ENCODE measurements at places on chromosomes 1 and 21.

- no peak for DNase-seq
Measured at GRCh38 chr1:86701731-86702130, 2.6 kb upstream of the SH3GLB1 start.

DNA sequence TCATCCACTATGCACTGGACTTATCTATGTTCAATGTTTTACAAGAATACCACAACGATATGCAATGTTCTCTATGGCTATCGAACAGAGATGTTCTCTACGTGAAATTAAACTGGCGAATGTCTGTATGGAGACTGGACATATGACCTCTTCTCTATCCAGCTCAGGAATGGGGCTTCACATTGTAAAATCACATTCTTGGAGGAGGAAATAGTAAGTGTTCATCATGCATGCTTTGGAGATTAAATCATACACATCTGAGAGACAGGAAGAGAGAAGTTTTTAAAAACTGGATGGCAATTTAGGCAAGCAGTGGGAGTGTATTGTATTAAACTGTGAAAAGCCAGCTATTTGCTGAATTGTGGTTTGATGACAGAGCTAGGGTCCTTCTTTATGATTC, 47.9 kb upstream of the RGL1 start:
- no peak for DNase-seq

- DNase-seq = no peak
Measured at GRCh38 chr1:30883389-30884172, 25.0 kb downstream of the SDC3 start.

GRCh38 chr1:4696161-4696745, 41.8 kb downstream of the AJAP1 start:
- DNase-seq = no peak

- DNase-seq = no peak
Measured at GRCh38 chr1:100087396-100087795, 45.3 kb downstream of the SASS6 start.

DNA sequence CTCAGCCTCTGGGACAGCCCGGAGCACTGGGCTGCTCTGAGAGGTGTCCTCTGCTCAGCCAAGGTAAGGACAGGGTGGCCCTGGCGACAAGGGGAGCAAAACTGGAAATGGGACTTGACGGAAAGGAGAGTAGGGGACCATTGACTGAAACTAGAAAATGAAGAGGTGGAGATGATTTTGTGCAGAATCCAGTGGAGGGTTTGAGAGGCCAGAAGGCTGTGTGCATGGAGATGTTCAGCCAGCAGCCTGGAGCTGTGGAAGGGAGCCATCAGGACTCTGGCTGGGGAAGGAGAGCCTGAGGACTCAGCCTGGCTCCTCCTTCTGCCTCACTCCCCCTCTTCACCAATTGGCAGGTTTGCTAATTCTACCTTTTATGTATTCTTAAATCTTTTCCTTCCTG, 114.2 kb downstream of the EDEM3 start:
- no peak for DNase-seq

DNA sequence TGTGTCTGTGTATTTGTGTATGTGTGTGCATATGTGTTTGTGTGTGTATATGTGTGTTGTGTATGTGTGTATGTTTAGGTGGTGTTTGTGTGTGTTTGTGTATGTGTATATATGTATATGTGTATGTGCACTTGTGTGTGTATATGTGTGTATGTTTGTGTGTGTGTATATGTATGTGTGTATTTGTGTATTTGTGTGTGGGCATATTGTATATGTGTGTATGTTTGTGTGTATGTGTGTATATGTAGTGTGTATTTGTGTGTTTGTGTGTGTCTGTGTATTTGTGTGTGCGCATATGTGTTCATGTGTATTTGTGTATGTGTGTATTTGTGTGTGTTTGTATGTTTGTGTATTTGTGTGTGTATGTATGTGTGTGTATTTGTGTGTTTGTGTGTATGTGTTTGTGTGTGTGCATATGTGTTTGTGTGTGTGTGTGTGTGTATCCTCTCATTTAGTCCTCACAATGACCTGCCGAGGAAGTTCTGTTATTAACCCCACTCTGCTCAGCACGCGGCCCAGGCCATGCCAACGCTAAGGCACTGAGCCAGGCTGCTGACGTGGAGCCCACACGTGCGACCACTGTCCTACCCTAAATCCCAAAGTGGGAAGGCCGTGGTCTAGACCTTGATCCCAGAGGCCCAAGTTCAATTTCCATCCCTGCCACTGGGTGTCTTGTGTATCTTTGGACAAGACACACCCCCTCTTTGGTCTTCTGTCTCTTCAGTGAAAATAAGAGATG, 43.2 kb upstream of the TMEM51 start:
- no peak for DNase-seq

GRCh38 chr1:55124470-55124869, 85.1 kb downstream of the PCSK9 start:
- DNase-seq = no peak

GRCh38 chr21:45839274-45839673, 142.3 kb upstream of the COL6A1 start:
- DNase-seq = no peak

DNA sequence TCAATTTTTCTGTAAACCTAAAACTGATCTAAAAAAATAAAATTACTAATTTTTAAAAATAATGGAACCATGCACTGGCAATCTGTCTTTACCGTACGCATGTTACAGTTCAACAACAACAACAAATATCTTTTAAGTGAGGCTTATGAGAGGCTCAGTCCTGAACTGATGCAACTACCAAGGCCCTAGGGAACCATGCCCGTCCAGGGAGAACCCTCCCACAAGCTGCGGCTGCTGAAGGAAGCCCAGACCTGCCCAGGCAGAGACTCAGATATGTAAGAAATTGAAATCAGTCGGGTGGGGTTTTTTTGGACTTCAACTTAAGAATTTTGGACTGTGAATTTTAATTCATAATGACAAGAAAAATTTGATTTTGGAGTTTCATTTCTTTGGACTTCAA, 91.1 kb downstream of the NPHP4 start:
- no peak for DNase-seq

DNA sequence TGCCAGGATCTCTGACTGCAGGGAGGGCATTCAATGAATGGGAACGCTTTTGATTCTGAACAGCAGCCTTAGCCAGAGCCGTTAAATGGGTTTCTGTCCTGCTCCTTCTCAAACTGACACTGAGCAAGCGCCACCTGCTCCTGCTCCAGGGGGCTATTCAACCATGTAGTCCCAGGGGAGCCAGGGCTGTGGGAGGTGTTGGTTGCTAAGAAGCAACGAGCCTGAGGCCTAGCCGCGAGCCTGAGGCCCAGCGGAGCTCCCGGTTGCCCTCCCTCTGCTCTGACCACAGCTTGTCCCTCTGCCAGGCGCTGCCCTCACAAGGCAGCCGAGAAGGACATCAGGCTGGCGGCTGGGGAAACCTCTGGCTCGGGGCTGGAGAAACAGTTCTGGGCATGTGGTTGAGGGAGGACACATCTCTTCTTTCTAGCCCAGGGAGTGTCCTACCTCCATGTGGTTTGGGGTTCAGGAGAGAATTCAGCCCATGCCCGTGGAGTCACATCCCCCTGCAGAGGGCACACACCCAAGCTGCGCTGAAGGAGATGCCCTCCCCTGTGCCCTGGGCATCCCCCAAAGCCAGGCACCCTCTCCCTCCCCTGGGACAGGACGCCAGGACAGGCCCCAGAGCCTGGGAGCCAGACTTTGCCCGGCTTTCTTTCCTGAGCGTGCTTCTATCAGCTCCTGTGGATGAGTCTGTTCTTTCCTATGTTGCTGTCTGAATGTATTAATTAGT, 18.0 kb downstream of the PCP4 start:
- no peak for DNase-seq

DNA sequence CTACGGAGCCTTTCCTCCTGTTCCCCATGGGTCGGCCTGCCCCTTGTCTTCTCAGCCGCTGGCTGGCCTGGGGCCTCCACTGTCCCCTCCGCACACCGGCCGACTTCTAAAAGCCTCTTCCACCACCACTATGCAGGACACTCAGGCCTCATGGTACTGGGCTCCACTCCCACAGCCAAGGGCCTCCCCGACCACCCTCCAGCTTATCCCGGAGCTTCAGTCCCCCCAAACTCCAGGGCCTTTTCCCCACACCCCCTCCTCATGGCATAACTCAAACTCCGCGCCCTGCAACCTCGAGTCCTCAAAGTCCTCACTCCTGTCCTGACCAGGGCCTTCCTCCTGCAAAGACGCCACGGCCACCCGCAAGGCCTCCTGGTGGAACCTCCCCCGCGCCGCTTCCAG, 2.0 kb downstream of the LRRC41 start:
- peak; percentile 25 for DNase-seq

DNA sequence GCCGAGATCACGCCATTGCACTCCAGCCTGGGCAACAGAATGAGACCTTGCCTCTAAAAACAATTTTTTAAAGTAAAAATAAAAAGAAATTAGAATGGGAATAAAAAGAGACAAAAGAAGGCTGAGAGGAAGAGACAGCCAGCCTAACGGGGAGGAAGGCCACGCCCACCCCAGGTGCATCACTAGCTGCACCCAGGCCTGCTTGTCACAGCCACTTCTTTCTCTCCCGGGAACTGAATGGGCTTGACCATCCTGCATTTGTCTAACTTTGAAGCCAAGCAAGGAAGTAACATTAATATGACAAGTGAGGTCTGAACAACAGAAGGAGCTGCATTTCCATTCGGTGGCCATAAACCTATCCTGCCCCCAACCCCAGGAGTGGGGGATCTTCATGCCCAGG, 20.8 kb upstream of the EFNA1 start:
- DNase-seq = no peak

DNA sequence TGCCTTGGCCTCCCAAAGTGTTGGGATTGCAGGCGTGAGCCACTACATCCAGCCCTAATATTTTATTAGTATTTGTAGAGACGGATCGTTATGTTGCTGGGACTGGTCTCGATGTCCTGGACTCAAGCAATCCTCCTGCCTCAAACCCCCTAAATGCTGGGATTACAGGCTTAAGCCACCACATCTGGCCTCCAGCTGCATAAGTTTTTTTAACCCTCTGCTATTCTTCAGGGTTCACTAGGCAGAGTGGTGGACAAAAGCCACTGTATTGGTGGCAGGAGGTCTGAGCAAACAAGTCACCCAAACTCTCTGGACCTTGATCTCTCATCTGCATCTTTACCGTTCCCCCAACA, 10.1 kb upstream of the CLIC4 start:
- DNase-seq = no peak

DNA sequence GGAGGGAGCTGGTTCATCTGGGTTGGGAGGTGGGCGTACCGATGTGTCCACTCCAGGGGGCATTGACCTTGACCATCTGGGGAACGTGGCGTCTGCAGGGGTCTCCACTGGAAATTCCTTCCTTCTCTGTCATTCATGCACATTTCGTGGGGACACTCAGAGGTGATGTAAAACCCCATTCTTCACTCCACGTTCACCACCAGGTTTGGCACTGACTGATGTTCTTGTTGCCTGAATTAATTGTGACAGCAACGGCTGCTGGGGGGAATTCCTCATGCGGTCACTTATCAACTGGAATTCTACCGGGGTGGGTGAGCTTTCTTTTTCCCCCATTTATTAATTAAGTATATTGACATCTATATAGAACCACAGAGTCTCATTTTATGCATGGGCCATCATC, 18.1 kb upstream of the POFUT2 start:
- DNase-seq = no peak

- DNase-seq = no peak
Measured at GRCh38 chr1:180150982-180151381, 3.7 kb upstream of the QSOX1 start.

- no peak for DNase-seq
Measured at GRCh38 chr1:203167026-203167912, 8.4 kb downstream of the MYBPH start.

Data from hepatocyte (in vitro differentiated cells).